ENCODE measurements at places on chromosomes 2 and 18.

DNA sequence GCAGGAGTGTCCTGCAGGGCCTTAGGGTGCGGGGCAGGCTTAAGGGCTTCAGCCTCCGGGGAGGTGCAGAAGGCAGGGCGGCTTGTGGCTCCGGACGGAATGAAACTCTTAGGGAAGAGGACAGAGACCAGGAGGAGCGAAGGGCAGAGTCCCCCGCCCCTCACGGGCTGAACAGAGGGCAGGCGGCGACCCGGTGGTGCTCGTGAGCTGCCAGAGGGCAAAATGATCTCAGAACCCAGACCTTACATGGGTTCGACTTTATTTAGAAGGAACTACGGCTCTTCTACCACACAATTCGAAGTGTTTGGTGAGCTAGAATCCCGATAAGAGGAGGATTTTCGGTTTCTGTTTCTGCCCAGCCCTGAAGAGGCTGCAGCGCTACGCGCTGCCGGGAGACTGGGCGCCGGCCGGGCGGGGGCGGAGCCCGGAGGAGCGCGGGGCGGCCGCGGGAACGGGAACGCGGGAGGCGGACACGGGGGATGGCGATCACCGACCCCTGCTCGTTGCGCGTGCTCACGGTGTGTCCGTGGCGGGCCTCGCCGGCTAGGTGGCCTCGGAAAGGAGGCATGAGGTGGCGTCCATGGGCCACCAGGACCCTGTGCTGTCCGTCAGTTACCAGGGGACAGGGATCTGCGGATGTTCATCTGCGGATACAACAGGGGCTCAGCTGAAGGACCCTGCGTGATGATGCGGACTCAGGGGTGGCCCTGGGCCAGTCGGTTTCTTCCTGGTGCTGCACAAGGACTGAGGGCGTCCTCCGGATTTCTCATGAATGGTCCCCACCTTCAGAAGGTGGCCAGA lies 4.2 kb upstream of the SP100 start:
- H3K36me3 ChIP-seq: no peaks in the 10 kb centered on the region
- peak; percentile 47 for DNase-seq
- peaks cover 59% of the 10 kb centered on the region for H3K4me1 ChIP-seq
- H3K4me3 ChIP-seq: peak overlapping the region; percentile 69
- H3K27ac ChIP-seq: peak overlapping the region; percentile 86

DNA sequence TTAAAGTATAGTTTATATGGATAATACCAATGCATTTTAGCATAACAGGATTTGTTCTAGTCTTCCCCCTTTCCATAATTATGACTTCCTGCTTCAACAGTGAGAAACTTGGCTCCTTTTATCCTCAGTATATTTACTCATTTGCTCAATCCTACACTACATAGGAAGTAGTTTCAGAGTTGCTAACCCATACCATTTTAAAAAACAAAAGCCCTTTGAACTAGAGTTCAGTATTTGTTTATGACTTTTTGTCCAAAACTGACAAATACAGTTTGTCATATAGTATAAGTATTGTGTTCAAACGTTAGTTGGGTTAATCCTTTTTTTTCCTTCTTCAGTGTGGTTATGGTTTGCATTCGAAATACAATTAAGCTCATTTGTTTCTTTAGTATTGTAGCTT lies 5.9 kb upstream of the DNAJC27 start:
- no peak overlapping the region for H3K4me3 ChIP-seq
- no peaks in the 10 kb centered on the region for H3K27me3 ChIP-seq
- peaks cover 3% of the 10 kb centered on the region for H3K36me3 ChIP-seq
- H3K27ac ChIP-seq: no peak overlapping the region
- DNase-seq: no peak
- peaks cover under 1% of the 10 kb centered on the region for H3K4me1 ChIP-seq

GRCh38 chr2:35526741-35527140 lies 828.8 kb upstream of the CRIM1 start:
- no peak overlapping the region for H3K27ac ChIP-seq
- H3K27me3 ChIP-seq: no peaks in the 10 kb centered on the region
- H3K4me3 ChIP-seq: no peak overlapping the region
- H3K4me1 ChIP-seq: no peaks in the 10 kb centered on the region
- no peak for DNase-seq

- no peak overlapping the region for H3K4me3 ChIP-seq
- H3K36me3 ChIP-seq: no peaks in the 10 kb centered on the region
- peaks cover 15% of the 10 kb centered on the region for H3K27me3 ChIP-seq
- H3K27ac ChIP-seq: no peak overlapping the region
- peaks cover 11% of the 10 kb centered on the region for H3K4me1 ChIP-seq
These were observed 12.0 kb upstream of the HAAO start for GRCh38 chr2:42804338-42804737.

GRCh38 chr2:27019931-27020855 lies 12.6 kb upstream of the TMEM214 start:
- no peak overlapping the region for H3K4me3 ChIP-seq
- no peaks in the 10 kb centered on the region for H3K4me1 ChIP-seq
- peaks cover under 1% of the 10 kb centered on the region for H3K36me3 ChIP-seq

DNA sequence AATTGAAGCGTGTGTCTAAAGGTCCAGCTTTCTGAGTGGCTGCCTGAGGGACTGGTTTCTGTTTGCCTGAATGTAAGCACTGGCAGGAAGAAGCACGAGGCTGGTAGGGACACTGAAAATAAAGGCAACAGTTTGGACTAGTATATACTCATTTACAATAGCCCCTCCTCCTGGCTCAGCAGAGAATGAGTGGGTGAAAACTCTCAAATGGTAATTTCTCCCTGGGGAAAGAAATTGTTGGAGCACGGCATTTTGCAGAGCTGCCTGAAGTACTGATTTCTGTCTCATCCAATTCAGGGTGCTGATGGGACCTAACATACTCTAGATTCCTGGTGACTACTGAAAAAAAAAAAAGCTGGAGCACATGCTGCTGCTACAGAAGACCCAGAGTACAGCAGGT lies 17.3 kb upstream of the SPP2 start:
- H3K36me3 ChIP-seq: no peaks in the 10 kb centered on the region
- H3K27me3 ChIP-seq: no peaks in the 10 kb centered on the region
- no peak overlapping the region for H3K27ac ChIP-seq

- no peaks in the 10 kb centered on the region for H3K36me3 ChIP-seq
- H3K4me3 ChIP-seq: no peak overlapping the region
- no peak overlapping the region for H3K27ac ChIP-seq
- no peaks in the 10 kb centered on the region for H3K4me1 ChIP-seq
- no peak for DNase-seq
- H3K27me3 ChIP-seq: no peaks in the 10 kb centered on the region
These were observed 668.0 kb upstream of the FAM98A start for GRCh38 chr2:34266908-34267697.

- DNase-seq: no peak
- H3K4me3 ChIP-seq: no peak overlapping the region
- H3K27ac ChIP-seq: no peak overlapping the region
- no peaks in the 10 kb centered on the region for H3K4me1 ChIP-seq
These were observed 455.9 kb downstream of the CNTNAP5 start for GRCh38 chr2:124480958-124481357.

- H3K4me1 ChIP-seq: no peaks in the 10 kb centered on the region
- no peak overlapping the region for H3K4me3 ChIP-seq
- DNase-seq: no peak
- no peaks in the 10 kb centered on the region for H3K27me3 ChIP-seq
These were observed 1113.3 kb downstream of the TSN start for GRCh38 chr2:122868646-122869275.

- peaks cover 16% of the 10 kb centered on the region for H3K4me1 ChIP-seq
- no peak overlapping the region for H3K27ac ChIP-seq
- no peaks in the 10 kb centered on the region for H3K36me3 ChIP-seq
- no peak for DNase-seq
These were observed 1.2 kb upstream of the MRO start for GRCh38 chr18:50820901-50821520.

GRCh38 chr2:201774546-201774945 lies 6.2 kb downstream of the ALS2 start:
- no peaks in the 10 kb centered on the region for H3K36me3 ChIP-seq
- no peaks in the 10 kb centered on the region for H3K27me3 ChIP-seq
- no peaks in the 10 kb centered on the region for H3K4me1 ChIP-seq
- DNase-seq: no peak
- H3K4me3 ChIP-seq: no peak overlapping the region
- no peak overlapping the region for H3K27ac ChIP-seq

- H3K27ac ChIP-seq: no peak overlapping the region
- no peaks in the 10 kb centered on the region for H3K27me3 ChIP-seq
- H3K36me3 ChIP-seq: no peaks in the 10 kb centered on the region
These were observed 58.2 kb downstream of the PPP1R1C start for GRCh38 chr2:182043861-182044260.

DNA sequence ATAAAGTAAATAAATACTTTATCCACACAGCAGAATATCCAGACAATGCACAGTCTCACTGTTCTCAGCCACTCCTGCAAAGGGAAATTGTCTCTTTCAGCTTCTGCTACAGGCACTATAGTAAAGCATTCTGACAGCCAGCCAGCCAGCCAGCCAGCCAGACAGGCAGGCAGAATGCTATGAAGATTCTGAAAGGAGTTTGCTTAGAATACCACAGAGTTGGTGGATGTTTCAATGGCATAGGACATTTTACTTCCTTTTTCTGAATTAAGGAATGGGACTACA lies 116.1 kb upstream of the CYP26B1 start:
- H3K27ac ChIP-seq: no peak overlapping the region
- H3K4me3 ChIP-seq: no peak overlapping the region
- no peaks in the 10 kb centered on the region for H3K27me3 ChIP-seq
- no peaks in the 10 kb centered on the region for H3K4me1 ChIP-seq
- H3K36me3 ChIP-seq: no peaks in the 10 kb centered on the region
- DNase-seq: no peak
